Immature natural killer cell (primary cell): ENCODE measurements at places on chromosomes 16 and 17.
A peak's percentile ranks its signal among the peaks of the same experiment; 100 is the strongest.

DNA sequence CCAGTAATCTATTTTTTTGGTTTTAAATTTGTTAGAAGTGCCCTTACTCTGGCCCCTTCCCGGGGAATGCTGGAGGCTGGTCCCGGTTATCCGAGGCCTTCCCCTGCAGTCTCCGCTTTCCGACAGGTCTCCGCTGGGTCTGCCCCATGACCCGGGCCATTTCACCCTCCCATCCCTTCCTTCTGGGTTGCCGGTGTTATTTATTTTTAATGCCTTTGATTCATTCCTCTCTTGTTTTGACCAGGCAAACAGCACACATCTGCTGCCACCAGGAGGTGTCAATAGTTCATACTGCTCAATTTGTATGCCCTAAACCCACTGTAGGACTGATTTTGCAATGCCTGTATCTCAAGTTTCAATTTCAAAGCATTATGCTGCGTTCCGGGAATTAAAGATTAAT lies 113.2 kb upstream of the IRX5 start:
- no peak for DNase-seq

- no peak for DNase-seq
These were observed 52.1 kb downstream of the CUEDC1 start for GRCh38 chr17:57902800-57903759.

DNA sequence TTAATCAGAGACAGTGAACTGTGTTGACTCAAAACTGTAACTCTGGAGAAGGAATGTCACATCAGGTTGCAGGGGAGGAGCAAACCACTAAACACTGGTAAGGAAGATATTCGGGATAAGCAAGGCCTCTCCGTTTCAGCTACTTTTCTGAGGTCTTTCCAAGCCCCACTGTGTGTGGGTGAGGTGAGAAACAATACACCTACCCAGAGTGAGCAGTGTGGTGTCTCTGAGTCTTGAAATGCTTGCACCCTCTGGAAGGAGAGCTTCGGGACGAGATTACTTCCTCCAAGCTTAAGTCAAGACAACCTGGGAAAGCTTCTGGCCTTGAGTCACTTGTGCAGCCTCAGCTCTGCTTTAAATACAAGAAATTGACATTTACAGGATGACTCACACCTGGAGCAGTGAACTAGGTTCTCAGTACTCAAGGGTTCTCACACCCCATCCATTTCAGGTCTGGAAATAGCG lies 2.5 kb upstream of the MAP3K14 start:
- no peak for DNase-seq

DNA sequence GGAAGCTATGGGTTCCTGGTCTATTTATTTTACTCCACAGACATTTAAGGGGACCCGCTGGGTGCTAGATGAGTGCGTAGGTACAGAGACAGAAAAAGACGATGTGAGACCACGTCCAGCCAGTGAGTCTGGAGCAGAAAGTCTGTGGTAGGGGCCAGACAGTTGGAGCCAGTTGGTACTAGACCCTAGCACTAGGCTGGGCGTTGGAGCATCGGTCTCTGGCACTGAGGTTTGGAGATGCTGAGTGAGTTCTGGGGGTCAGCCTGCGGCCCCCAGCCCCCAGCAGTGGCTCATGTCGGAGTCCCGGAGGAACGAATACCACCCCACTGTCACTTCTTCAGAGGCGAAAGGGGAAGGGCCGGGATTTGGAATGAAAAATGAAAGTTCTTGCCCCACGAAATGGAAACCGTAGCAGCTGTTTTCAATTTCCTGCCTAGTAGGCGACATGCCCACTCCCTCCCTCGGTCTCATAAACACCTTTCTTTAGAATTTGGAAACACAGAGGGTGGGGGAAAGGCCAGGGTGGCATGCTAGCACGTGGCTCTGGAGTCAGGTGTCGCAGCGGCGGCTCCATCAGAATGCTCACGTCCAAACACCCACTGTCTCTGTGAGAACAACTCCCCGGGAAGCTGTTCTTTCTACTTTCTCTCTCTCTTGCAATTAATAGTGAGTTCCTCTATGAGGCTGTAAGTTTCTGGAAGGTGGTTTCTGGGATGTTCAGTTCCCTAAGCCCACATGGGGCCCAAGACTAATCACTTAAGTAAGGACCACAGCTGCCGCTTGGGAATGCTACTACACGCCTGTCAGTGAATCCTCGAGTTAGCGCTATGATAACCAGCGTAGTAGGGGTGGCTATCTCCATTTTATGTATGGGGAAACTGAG lies 96.8 kb downstream of the IRF8 start:
- DNase-seq = no peak

DNA sequence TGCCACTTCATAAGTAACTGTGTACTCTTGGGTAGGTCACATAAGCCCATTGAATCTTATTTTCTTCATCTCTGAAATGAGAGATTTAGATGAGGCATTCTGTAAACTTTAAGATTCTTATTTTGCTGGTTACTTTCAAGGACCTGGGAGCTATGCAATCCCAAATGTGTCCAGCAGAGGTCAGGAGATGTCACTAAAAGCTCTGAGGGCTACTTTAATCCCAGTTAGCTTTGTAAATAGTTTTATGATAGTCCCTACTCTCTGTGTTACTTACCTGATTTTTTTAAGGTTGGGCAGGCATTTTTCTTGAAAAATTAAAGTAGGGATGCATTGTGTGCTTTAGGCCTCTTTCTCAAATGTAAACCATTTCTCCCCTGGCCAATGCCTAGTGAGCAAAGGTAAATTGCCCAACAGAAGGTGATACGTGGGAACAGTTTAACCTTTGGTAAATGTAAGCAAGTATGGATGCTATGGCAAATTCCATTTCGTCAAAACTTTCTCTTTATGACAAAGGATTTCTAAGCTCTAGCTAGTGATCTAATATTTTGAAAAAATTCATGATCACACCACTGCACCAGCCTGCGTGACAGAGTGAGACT lies 57.1 kb upstream of the WSB1 start:
- peak; percentile 56 for DNase-seq

DNA sequence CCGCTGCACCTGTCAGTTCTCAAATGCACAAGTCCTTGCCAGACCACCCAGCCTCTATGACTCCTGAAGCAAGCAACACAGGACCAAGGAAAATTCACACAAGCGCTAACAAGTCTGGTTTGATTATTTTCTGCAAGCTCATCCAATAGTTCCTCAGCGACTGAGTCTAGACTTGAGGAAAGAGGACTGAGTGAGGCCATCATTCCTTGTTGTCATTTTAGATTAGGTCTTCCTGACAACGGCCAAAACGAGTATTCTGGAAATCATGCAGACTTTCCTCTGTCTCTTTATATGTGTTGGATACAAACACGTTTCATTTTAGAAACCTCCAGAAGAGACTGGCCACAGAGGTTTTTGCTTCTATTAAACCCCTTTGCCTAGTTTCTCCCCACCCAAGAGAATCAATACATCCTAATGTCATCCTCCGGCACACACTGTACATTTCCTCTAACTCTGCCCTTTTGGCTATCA lies 561 bp downstream of the CCDC47 start:
- no peak for DNase-seq

- no peak for DNase-seq
These were observed 3.9 kb downstream of the TMEM94 start for GRCh38 chr17:75460295-75460694.

- DNase-seq = no peak
These were observed 42.1 kb downstream of the RANBP10 start for GRCh38 chr16:67764158-67764667.

DNA sequence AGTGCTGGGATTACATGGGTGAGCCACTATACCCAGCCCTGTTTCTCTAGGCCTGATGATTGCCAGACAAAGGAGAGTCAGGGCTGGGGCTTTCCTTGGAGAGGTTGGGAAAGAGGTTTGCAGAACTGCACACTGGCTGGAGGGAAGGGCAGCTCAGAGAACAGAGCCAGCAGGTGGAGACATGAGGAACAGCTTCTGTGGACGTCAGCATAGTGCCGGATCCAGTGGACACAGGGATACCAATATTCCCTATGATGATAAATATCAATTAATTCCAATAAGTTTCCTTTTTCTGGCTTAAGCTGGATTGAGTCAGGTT lies 43.2 kb upstream of the SCNN1B start:
- DNase-seq = no peak

- no peak for DNase-seq
These were observed 18.4 kb upstream of the CORO6 start for GRCh38 chr17:29640981-29641642.

DNA sequence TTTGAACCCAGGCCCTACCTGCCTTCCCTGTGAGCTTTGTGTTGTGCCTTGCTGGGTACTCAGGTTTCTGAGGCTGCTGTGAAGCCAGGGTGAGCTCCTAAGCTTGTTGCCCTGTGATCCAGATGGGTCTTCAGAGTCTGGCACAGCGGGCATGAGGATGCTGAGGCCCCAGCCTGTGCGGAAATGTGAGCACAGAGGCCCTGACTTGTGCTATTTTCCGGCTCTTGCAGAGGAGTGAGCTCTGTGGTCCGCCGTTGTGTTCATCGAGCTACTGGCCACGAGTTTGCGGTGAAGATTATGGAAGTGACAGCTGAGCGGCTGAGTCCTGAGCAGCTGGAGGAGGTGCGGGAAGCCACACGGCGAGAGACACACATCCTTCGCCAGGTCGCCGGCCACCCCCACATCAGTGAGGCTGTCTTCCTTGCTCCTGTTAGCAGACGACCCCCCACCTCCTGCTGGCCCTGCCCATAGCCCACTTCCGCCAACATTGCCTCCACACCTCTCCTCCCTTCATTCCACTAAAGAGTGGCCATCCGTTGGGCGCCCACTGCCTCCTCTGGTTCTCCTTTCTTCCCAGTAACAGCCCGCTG lies 2.7 kb downstream of the PHKG2 start:
- no peak for DNase-seq

DNA sequence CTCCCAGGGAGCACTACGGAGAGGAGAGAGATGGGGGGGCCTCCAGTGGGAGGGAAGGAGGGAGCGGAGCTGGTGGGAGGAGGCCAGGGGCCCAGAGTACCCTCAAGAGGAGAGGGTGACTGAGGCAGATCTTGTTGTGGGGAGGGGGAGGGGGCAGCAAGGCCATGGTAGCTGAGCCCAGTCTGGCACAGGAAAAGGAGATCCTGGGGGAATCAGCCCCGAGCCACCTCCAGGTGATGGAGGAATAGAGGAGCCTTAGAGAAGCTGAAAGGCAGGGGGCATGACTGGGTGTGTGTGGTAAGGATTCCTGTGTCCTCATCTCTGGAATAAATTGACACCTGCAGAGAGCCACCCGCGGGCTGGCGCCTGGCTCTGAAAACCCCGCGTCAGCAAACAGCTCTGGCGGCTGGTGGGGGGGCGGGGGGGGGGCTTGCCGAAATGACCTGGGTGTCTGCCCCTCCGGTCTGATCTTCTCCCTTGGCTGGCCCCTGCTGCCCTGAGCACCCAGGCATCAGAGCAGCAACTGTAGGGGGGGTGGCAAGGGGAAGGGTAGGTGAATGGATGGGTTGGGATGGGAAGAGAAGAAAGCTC lies 1.3 kb upstream of the NLGN2 start:
- DNase-seq = no peak

DNA sequence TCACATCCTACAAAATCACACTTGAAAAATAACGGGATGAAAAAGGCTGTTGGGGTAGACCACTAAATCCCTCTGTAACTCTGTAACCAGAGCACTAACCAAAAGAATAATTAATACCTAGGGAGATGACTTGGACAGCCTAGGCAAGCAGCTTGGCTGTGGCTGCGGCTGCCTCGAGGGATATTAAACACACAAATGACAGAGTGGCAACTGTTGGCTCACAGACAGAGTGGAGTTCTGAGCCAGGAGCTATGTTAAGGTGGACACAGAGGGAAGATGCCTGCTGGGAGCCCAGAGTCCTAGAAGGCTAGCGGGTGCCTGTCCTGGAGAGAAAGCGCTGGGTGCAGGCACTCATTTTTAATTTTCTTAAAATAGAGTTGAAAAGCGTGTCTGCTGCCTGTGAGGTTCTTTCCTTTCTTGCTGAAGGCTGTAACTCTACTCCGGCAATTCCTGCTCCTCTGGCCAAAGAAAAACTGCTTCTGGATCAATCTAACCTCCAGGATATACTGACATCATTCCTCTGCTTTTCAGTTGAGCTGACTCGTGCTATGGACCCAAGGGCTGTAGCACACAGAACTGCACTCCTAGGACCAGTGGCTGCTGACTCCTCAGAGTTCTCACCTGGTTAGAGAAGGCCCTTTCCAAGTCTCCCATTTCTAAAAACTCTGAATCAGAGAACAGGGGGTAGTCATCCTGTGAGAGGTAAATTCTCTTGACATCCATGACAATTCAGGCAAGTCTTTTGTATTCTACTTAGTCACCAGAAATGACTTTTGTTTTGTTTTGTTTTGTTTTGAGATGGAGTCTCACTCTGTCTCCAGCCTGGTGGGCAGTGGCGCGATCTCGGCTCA lies 147.9 kb downstream of the STX8 start:
- DNase-seq = no peak

DNA sequence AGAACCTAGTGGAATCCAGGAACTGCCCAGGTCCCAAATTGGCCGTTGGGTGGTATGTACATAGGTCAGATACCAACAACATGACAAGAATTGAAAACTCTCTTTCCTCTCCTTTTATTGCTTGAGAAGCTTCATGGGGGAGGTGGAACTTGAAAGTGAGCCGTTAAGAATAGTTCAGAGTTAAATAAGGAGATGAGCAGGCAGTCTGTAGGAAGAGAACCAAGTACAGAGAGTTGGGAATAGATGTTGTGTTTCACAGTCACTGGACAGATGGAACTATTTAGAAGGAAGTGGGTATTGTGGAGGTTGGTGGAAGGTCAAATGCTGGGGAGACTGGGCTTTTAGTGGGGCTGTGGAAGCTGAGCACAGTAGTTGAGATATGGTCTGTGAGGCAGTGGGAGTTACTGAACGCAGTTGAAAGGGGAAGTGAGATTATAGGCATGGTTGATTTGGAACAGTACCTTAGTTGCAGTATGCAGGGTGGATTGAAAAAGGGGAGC lies 26.4 kb downstream of the ARHGAP44 start:
- no peak for DNase-seq

GRCh38 chr16:15950869-15951268 lies 1.5 kb downstream of the ABCC1 start:
- DNase-seq = no peak

DNA sequence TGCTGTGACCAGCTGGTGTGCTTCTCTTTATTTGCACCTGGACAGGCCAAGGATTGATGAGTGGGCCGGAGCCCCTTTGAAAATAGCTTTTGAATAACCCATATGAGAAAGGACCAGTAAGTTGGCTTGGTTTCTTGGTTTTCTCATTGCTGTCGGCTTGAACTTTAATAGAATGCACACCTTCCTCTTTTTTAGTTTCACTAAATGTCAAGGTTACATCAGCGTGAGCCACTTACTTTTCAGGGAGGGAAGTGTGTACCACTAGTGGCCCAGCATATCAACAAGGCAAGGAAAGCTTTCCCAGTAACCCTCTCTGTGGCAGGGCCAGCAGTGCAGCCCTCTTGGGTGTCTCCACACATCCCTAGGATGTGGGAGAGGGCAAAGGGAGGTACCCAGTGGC lies 433.3 kb downstream of the CA10 start:
- no peak for DNase-seq

GRCh38 chr17:80995131-80995530 lies 3.5 kb downstream of the CHMP6 start:
- DNase-seq = no peak

GRCh38 chr16:27969574-27969973 lies 93.9 kb downstream of the GSG1L start:
- DNase-seq = no peak

DNA sequence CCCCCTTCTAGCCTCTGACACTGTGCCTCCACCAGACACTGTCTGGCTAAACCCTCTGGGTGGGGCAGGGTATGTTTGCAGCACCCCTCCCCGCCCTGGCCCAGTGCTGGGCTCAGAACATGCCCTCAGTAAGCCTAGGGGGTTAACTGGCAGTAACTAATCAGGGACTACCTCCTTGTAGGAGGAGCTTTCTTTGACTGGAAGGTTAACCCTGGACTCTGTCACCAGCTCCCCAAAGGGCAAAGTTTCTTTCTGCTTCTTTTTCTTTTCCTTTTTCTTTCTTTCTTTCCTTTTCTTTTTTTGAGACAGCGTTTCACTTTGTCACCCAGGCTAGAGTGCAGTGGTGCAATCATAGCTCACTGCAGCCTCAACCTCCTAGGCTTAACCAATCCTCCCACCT lies 76.8 kb downstream of the PLXDC1 start:
- no peak for DNase-seq
